ENCODE measurements at places on chromosomes 4 and X. TPM values are rescaled to one million over a fixed set of nuclear protein-coding genes. Genes with fewer than 3 reads are reported as not detected.

DNA sequence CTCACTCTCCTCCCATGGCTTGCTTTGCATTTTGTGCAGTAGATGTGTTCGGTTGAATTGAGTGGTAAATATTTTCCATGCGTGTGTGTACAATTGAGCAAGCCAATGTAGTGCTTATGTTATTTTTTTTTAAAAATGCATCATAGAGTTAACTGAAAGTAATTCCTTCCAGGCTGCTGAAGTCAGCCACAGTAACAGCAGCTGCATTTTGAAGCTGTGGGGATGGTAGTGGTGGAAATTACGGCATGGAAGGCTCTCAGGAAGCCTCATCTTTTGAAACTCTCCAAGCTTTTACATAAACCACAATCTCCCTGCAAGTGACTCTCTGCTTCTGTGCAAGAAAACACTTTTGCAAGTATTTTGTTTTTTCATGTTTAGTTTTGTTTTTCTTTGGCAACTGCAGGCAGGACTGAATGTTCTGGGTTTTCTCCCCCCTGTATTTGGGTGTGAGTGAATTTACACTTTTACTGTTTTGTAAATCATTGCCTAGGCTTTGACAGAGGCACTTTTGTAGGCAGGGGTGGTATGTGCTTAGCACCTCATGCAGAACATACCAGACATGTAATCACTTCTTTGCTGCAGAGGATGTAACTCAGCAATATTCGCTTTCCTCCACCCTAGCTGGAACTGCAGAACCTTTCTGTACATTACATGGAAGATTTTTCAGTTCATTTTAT lies 56.2 kb downstream of the LRRC66 start:
- no peak for DNase-seq

- DNase-seq: no peak
These were observed 1.1 kb upstream of the HDAC6 start for GRCh38 chrX:48800574-48801279.

DNA sequence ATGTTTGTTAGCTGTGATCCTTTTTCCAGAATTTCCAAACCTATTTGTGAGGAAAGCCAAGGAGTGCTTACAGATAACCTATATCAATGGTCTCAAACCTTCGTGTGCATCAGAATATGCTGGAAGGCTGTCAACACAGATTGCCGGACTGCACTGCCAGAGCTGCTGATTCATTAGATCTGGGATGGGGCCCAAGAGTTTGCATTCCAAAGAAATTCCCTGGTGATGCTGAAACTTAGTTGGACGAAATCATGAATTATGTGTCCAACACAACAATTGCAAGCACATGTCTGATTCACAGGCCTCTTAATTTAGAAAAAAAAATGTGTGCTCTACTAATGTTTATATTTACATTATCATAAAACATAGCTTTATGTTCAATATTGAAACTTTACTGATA lies 544.0 kb upstream of the AMOT start:
- DNase-seq: peak; percentile 1

TECRL gene
- polyA plus RNA-seq: 0.05 TPM

DNA sequence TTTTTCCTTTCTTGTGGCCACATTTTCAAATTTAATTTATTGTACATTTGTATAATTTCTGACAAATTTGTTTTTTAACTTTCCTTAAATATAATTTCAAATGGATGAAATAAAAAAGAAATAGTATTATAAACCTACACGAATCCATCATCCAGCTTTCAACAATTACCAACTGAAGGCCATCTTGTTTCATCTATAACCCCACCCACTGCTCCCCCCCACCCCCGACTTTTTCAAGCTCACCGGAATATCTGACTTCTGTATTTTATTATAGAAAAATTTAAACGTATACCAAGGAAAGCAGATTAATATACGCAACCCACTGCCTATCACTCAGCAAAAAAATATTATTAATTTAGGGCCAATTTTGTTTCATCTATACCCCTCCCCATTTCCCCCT lies 1.1 kb downstream of the MORF4L2 start:
- DNase-seq: no peak

TLR3 gene
- 13.6 TPM for polyA plus RNA-seq

DNA sequence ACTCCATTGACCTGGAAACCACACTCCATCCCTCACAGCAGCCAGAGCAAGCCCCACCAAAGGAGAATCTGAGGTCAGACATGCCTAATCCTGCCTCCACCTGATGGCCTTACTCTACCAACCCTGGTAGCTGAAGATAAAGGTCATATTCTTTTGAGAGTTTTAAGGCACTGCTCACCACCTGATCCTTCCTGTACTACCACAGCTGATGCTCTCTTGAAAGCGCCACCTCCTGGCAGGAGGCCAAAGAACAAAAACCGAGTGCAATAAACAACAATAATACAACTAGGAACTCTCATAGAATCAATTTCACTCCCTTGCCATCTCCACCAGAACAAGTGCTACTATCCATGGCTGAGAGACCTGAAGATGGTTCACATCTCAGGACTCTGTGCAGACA lies 301.6 kb downstream of the NAF1 start:
- no peak for DNase-seq

All from right lung (tissue), 10 donors.